ENCODE measurements at places on chromosomes 3 and 15.

- DNase-seq, result peak; percentile 21
Observed at GRCh38 chr3:52444860-52445793, at the start of gene SEMA3G. TSS of gene SEMA3G (minus strand) at chr3:52445103. CDS start at chr3:52445027, 76 bp downstream.

DNA sequence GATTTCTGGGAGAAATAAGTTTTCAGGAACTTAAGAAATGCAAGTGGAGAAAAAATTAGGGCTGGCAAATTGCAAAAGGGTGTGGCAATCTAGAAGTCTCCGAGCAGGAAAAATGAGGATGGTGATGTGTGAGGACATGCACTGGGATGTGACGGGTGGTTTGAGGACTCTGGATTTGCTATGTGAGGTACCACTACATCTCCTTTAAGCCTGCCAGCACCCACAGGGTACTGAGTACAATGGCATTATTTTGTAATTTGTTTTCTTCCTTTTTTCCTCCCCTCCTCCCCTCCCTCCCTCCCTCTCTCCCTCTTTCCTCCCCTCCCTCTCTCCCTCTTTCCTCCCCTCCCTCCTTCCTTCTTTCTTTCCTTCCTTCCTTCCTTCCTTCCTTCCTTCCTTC, 237.5 kb downstream of the GAP43 start:
- DNase-seq, result no peak

GRCh38 chr15:95816591-95816990, 513.9 kb upstream of the NR2F2 start:
- no peak for DNase-seq

DNA sequence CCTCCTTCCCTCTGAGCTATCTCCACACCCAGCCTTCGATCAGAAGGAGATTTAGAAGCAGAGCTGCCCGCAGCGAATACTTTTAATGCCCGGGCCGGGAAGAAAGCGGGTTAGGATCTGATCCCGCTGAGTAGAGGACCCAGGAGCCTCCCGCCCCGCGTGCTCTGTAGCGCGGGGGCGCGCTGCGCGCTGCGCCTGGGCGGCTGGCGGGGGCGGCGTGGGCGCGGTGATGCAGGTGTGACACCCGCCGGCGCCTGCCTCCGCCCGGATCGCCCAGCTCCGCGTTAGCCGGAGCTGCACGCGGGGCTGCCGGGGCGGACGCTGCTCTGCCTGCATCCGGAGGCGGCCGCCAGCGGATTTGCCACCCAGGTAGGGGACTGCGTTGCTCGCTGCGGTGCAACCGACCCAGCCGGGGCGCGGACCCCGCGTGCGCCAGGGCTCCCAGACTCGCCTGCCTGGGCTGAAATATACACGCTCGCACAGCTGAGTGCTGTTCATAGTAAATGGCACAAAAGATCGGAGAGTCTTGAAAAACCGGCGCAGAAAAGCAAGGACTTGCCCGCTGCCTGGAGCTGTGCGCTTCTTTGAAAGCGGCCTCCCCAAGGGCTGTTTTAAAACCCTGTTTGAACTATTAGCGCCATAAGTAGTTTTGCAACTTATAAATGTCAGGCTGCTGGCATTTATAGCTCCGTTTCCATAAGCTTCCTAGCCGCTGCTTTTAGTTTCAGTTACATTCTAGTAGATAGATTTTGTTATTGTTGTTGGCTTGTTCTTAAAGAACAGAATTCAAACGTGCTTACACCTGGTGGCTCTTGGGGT, at the start of gene SV2B:
Gene SV2B, plus strand, starts transcription at position 263 of the 819 bp plus-strand sequence. CDS start 126,007 bp downstream, outside the sequence.
- DNase-seq, result peak; percentile 10

GRCh38 chr3:172903642-172904320, 153.3 kb downstream of the ECT2 start:
- no peak for DNase-seq

DNA sequence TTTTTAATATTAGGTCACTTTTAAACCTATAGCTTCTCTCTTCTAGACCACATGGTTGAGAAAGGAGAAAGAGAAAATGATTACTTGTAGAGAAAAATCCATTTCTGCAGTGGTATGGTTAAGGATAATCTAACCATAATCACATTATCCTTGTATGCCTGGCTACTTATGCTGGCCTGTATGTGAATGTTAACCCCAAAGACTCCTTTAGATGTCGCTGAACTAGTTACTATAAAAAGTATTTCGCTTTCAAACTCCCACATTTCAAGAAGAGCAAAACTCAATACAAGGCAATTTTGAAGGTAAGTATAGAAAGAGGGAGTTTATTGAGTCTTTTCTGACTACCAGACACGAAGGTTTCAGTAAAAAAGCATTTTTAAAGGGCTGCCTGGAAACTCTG, 2.2 kb downstream of the KCTD6 start:
- DNase-seq, result no peak

GRCh38 chr3:4862973-4863372, 116.3 kb upstream of the BHLHE40 start:
- DNase-seq, result no peak

- no peak for DNase-seq
Observed at GRCh38 chr3:111590143-111590491, 5.0 kb downstream of the ZBED2 start.

DNA sequence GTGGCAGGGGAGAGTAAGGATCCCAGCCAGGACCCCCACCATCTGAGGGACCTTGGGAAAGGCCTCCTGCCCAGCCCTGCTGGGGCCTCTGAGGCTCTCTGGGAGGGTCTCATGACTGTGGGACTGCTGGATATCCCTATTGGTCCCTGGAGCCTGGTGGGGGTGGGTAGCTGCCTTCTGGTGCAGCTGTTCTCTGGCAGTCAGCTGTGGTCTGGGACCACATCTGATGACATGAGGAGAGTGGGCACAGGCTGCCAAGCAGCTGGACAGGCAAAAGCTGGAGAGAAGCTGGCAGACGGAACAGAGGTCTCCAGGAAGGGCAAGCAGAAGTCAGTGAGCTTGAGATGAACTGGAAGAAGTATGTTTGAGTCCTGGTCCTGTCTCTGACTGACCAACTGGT, 22.4 kb downstream of the PLEKHO2 start:
- no peak for DNase-seq

DNA sequence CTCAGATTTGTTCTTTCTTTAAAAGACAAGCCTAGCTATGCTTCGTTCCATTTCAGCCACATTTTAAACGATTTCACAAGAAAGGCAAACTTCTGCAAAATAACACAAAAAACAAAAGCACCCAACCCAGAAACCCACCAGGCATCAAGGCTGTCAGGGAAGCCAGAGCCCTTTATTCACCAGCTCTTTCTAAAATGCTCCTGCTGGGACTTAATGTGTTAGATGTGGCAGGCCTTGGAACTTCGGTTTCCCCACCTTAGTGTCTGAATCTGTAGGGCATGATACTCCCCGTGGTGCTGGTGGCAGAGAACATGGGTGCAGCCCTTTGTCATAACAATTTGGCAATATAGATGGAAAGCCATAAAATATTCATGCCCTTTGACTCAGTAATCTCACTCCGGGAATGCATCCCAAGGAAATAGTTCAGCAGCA, 56.8 kb upstream of the LCTL start:
- no peak for DNase-seq

DNA sequence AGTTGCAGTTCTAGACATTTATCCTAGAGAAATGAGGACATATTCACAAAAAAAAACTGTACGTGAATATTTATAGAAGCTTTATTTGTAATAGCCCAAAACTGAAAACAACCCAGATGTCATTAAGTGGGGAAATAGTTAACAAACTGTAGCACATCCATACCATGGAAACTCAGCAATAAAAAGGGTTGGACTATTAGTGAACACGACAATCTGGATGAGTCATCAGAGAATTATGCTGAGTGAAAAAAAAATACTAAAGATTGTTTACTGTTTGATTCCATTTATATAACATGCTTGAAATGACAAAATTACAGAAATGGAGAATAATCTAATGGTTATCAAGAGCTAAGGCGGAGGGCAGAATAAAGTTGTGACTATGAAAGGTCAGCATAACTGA, 59.5 kb downstream of the CPA3 start:
- DNase-seq, result no peak

- DNase-seq, result no peak
Observed at GRCh38 chr3:197482001-197482400, 73.8 kb downstream of the BDH1 start.

DNA sequence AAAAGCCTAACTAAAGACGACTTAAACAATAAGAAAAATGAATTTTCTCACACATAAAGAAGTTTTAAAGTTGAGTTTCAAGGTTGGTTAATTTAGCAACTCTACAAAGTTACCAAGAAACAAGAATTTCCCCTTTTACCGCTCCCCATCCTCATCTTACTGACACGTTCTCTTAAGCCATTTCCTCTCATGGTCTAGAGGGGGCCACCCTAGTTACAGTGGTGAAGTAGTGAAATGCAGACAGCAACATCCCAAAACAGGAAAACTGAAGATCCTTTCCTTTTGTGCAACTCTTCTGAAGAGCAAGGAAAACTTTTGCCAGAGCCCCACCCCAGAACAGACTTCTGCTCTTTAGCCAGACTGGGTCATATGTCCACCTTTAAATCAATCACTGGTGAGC, 17.3 kb upstream of the SOX14 start:
- DNase-seq, result no peak

DNA sequence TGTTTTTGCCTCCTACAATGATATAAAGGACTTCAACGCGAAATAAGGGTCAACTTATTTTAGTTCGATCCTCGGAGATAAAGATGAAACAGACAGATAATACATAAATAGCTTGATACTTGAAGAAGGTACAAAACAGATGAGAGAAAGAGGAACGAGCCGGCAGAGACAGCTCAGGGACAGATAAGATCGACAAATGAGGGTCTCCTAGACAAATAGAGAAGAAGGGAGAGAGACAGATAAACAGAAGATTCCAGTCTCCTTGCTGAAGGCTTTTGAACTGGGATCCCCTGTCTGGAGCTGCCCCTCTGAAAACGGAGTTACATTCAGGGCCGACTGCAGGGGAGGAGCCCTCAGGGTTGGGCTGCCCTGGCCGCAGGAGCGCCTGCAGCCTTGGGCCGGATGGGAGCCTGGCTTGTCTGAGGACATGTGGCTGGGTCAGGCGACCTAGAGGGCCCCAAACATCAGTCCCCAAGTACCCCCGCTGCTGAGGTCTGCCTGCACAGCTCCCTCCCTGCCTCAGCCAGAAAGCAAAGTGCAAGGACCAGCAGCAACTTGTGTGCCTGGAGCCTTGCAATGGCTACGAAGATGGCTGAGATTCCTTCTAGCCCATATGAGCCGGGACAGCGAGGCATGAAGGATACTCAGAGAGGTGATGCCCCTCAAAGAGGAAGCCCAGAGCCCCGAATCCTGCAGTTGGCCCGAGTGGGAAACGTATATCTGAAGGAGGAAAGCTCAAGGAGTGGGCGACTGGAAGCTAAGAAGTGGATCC, 926 bp upstream of the SKOR1 start:
- no peak for DNase-seq

- DNase-seq, result no peak
Observed at GRCh38 chr3:175893566-175893965, 1034.4 kb downstream of the NAALADL2 start.

GRCh38 chr15:85691350-85692240, 103.1 kb downstream of the KLHL25 start:
- no peak for DNase-seq

GRCh38 chr3:183879243-183879642, 5.4 kb downstream of the PARL start:
- no peak for DNase-seq

- DNase-seq, result no peak
Observed at GRCh38 chr3:183006396-183007002, 26.2 kb upstream of the DCUN1D1 start.

- no peak for DNase-seq
Observed at GRCh38 chr3:46859001-46859710, 4.1 kb downstream of the MYL3 start.

DNA sequence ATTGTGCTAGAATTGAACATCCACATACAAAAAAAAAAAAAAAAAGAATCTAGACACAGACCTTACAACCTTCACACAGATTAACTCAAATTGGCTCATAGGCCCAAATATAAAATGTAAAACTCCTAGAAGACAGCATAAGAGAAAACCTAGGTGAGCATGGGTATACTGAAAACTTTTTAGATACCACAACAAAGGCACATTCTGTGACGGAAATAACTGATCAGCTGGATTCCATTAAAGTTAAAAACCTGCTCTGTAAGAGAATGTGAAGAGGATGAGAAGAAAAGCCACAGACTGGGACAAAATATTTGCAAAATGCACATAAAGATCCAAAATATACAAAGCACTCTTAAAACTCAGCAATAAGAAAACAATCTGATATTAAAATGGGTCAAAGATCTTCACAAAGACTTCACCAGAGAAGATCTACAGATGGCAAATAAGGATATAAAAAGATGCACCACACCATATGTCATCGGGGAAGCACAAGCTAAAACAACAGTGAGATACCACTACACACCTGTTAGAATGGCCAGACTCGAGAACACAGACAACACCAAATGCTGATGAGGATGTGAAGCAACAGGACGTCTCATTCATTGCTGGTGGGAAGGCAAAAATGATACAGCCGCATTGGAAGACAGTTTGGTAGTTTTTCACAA, 167.9 kb downstream of the PDE8A start:
- DNase-seq, result no peak

GRCh38 chr3:52742418-52743041, 28.2 kb downstream of the NEK4 start:
- DNase-seq, result no peak

- no peak for DNase-seq
Observed at GRCh38 chr15:25624504-25625177, 185.8 kb upstream of the UBE3A start.

GRCh38 chr3:155412904-155413303, 119.4 kb upstream of the STRIT1 start:
- no peak for DNase-seq

GRCh38 chr15:43751885-43752284, 5.6 kb downstream of the PDIA3 start:
- no peak for DNase-seq

DNA sequence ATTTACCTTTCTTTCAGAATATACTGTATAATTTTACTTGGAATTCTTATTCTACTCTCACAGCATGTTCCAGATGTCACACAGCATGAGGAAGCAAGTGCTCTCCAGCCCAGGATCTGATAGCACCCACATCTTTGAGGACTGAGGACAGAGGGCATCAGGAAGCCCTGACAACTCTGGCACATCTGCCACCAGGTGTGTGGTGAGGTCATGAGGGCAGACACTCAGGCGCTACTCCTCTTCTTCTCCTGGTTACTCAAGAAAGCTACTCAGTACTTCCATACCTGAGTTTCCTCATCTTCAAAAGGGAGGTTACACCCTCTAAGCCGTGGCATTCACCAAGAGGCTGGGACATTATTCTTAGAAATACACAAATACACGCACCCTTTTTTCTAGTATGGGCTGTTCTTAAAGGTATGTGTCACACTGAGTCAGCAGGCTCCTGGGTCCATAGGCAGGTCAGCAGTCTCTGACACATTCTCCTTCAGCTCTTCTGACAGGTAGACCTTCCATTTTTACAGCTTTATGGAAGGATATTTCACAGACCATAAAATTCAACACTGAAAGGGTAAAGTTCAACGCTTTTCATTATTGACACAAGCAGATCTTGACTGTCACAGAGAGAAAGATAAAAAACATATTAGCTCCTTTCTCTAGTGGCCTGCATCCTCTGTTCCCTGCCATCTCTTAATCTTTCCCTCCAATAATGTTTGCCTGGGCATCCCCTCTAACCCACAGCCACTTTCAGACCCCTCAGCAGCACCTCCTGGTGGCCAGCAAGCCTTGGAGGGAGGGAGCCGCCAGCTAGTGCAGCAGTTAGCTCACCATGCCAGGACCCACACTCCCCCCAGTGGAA, 103.2 kb upstream of the TJP1 start:
- no peak for DNase-seq
